Left ventricle myocardium superior (tissue), 1 donor: ENCODE measurements at places on chromosomes 11 and 22. TPM values are rescaled to one million over a fixed set of nuclear protein-coding genes. Genes with fewer than 3 reads are reported as not detected.

DNA sequence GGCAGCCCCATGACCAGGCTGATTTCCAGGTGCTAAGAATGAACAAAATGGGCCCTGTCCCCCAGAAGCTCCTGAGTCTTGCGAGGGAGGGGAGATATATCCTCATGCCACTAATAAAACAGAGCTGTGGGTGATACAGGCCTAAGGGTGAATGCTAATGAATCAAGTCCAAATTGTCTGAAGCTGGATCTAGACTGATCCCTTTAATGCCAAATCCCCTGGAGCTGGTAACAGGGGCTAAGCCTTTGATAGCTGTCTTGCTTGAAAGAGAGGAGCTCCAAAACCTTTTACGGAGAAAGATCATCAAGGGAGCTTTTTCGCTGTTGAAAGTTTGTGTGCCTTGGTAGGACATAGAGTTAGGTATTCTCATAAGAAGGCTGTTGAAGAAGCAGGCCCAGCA lies 79.7 kb downstream of the PPFIBP2 start:
- DNase-seq, result no peak

DNA sequence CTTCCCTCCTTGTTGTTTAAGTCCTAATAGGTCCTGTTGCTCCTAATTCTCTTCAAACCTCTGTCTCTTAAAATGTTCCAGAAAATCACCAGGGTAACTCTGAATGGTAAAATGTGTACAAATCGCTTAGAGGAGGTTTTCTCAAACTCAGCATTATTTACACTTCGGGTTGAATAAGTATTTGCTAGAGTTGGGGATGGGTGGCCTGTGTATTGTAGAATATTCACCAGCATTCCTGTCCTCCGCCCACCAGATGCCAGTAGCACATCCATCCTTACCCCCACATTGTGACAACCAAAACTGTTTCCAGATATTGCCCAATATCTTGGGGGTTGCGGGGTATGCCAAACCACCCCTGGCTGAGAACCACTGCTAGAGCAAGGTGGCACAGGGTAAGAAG lies 64.4 kb upstream of the DDI1 start:
- no peak for DNase-seq

DNA sequence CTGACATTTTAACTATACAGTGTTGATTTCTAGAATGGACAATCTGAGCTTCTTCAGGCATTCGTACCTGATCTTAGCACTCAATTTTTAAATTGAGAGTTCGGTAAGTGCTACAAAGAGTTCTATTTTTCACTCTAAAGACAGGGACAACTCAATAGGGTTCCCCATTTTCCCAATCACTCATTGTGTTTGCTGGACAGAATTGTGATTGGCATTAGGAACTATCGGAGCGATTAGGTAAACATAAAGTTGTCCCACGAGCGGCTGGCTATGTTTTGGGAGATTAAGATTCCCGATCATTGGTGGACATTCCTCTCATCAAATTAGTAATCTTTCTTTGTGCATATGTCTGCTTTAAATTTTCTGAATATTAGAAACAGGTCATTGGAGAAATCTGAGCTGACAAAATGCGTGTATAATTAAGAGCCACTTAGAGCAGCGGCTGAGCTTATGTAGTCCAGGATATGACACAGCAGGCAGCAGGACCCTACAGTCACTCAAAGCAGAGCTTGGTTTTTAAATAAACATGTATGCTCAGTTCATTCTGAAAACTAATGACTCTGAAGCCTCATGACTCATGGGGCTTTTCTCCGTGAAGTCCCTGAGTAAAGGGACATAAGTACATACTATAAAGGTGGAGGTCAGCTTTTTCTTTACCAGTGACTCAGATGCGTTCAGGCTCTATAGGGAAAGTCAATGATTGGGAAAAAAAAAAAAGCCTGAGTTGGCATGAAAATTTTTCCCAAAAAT lies 109.4 kb downstream of the GRIA4 start:
- DNase-seq, result no peak

Gene SOX10
- 1.9 TPM for total RNA-seq

Gene KRTAP5-10
- total RNA-seq, result not detected
